ENCODE measurements at places on chromosomes 4 and X.

DNA sequence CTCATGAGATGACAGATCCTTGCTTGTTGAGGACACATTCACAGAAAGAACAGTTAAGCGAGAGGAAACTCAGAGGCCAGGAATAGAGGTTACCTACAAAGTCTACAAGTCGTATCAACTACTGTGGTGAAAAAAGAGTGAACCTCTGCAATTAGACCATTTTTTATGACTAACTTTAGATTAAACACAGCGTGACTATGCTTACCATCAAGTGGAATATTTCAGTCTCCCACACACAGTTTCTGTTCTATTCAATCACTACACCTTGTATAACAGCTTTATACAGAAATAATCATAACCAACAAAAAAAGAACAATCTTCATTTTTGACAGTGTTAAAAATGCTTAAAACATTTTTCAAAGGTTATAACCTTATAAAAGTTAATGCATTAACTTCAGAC lies 46.6 kb downstream of the ADAMTS3 start:
- no peak for DNase-seq

DNA sequence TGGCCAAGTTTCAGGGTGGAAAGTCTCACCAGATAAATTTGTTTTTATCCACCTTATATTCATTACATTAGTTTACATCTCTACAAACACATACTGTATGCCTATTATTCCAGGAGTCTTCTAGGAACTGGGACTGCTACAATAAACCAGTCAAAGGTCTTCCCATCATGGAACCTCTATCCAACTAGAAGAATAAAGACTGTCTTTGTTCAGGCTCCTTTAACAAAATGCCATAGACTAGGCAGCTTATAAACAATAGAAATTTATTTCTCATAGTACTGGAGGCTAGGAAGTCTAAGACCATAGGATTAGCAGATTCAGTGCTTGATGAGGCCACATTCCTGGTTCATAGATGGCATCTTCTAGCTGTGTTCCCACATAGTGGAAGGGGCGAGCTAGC lies 61.6 kb downstream of the PACRGL start:
- DNase-seq = no peak

DNA sequence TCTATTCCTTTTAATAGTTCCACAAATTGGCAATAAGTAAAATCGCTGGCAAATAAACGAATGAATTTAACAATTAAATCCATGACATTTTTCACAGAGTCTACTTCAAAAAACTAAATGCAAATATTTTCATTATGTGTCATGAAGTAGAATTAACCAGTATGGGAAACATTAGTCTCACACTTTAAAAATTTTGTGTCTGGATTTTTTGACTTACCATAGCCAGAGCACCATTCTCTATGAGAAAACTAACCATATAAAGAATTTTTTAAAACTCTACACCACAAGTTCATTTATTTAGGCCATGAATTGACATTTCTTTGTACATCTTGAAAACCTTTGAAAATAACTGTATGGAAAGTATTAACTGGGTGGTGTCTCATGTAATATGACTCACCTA lies 41.2 kb downstream of the PRDM5 start:
- no peak for DNase-seq

DNA sequence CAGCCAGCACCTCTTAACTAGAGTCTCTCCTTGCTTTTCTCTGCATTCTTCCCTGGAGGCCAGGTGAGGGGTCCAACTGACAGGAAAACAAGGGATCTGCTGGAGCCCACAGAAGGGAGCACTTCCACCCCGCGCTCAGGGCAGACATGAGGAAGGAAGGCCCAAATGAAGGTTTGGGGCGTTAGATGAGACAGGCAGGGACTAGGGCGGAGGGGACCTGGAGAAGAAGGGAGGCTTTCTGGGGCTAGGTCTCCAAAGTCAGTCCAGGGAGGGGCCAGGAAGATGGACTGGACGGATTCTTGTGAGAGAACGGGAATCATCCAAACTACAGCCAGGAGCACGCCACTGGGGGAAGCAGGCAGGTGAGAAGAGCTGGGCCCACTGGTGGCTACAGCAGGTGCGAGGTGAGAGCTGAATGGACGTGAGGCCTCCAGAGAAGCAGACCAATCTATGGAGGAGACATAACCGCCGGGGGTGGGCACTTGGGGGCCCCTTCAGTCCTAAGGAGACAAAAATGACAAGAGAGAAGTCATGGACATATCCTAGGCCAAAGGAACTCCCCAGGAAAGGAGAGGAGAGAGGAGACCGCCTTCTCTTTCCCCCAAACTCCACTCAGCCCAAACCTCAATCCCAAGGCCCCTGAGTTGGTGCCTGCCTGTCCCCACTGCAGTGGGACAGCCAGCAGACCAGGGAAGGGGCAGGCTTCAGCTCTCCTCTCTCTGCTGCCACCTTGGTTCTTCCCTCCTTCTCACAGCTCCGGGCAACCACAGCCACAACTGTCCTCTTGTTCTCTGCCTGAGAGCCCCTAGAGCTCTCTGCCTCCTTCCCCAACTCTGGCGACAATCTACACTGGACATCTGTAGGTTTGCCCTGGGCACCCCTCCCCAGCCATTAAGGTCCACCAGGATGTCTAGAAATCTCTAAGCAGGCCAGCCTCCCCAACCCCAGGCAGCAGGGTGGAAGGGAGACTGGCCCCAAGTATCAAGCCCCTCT lies 7.0 kb downstream of the APLN start:
- DNase-seq = no peak

DNA sequence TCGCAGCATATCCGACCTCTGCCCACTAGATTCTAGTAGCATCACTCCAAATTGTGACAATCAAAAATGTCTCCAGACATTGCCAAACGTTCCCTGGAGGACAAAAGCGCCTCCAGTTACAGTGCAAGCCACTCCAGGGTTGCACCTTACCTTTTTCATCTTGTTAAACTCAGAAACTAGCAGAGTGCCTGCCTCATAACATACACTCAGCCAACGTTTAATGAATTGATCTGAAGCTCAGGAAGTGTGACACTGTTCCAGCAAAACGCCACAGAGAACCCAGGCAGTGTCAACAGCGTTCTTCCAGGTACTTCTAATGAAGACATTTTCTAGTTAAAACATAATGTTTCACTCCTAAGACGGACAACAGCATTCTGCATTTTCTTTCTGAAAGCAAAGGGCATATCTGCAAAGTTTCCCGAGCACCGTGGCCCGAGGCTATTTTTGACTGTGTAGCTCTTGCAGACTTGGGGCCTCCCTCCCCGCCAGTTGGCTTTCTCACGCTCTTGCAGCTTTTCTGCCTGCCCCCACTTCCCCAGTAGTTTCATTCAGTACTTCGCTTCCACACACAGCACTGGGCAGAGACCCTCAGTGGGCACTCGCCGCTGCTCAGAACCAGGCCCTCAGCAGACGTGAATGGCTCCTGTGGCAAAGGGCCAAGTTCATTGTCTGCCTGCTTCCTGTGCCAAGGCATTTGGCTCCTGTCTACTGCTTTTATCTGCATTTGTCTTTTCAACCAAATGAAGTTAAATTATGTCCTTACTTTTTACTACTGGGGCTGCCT lies 133.4 kb upstream of the TTC29 start:
- no peak for DNase-seq

DNA sequence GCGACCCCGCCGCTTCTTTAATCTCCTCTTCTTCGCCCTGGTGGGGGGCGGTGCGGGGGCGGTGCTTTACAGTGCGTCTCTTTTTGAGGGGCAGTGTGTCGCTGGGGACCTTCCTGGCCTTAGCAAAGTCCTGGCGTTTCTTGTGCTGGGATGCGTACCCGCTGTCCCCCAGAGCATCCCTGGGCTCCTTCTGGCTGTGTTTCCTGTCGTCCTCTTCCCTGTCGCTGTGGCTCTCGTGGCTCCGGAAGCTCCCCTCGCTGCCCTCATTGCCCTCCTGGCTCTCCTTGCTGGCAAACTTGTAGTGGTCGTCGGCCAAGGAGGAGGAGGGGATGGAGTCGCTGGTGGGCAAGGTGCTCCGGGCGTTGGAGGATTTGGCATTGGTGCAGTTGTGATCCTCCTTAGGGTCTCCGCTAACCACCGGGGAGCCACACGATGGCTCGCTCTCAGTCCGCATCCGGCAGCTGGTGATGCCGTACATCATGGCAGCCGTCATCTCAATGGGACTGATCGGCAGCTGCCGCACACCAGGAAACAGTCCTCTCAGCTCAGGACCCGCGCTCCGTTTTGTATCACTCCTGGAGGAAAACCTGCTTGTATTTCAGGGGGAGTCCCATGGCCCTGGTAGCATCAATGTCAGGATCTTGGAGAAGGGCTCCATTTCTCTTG lies 30.4 kb upstream of the TMSB15A start:
- DNase-seq = no peak

- DNase-seq = no peak
Measured at GRCh38 chrX:133921764-133922389, 63.5 kb downstream of the GPC3 start.

DNA sequence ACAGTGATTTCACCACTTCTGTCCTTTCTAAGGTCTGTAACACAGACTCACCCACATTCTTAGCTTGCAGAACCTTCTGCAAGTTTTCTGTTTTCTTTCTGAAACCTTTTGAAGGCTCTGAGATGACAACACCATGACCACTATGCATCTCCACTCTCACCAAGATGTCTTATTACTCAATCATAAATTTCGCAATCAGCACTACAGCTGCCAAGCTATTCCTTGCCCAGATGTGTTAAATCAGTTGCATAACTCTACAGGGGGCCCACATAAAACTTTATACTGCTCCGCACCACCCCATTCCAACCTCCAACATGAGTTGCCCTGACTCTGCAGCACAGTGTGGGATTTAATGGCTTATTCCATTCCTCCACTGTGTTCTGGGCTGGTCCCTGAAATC lies 229.9 kb downstream of the COL25A1 start:
- DNase-seq = no peak

DNA sequence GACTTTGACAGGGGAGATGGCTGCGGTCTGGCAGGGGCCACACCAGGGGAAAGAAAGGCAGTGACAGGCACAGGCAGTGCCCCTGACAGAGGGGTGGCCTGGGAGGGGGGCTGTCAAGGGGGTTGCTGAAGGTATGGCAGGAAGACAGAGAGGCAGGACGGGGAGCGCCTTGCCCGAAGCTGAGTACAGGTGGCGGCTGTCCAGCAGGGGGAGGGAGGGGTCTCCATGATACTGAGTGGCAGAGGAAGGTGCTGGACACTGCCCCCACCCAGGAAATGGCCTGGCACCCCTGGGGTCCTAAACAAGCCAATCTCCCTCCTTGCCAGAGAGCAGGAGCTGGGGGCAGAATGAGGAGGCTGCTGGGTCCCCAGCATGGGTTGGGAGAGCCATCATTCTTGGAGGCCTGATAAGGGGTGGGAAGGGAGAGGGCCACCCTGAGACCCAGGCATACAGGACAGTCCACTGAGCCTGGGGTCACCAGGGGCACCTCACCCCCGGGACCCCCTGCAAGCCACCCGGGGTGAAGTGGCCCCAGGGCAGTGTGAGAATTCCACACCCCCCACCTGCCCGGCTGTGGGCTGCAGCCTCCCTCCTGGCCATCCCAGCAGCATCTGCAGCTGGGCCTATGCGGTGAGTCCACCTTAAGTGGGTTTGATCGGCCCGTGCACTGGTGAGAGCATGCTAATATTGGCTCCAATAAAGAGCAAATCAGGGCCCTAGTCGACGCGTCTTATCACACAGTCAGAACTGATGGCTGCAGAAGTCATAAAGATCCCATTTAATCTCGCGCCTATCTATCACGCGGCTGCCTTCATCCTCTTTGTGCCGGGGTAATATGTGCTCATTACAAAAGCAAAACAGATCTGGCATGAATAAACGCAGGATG lies 108.5 kb downstream of the FAM53A start:
- no peak for DNase-seq

- no peak for DNase-seq
Measured at GRCh38 chr4:81690871-81691270, 219.2 kb upstream of the RASGEF1B start.

- DNase-seq = no peak
Measured at GRCh38 chr4:155033604-155034003, 174.8 kb upstream of the NPY2R start.

DNA sequence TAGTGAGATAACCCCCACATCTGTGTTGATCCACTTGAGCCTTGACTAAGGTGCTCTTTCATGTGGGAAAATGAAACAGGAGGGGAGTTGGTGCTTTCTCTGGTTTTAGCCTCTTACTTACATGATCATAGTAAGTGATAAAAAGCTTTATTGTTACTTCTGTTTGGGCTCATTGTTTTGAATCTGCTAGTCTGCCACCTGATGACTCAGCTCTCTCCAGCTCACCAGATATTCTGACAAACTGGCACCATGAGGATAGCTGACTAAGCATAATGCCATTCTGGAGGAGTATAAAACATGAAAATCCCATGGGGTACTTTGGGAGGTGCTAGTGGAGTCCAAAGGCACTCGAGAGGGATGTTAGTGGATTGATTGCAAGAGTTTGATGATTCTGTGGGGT lies 824.0 kb downstream of the RAPGEF2 start:
- no peak for DNase-seq

DNA sequence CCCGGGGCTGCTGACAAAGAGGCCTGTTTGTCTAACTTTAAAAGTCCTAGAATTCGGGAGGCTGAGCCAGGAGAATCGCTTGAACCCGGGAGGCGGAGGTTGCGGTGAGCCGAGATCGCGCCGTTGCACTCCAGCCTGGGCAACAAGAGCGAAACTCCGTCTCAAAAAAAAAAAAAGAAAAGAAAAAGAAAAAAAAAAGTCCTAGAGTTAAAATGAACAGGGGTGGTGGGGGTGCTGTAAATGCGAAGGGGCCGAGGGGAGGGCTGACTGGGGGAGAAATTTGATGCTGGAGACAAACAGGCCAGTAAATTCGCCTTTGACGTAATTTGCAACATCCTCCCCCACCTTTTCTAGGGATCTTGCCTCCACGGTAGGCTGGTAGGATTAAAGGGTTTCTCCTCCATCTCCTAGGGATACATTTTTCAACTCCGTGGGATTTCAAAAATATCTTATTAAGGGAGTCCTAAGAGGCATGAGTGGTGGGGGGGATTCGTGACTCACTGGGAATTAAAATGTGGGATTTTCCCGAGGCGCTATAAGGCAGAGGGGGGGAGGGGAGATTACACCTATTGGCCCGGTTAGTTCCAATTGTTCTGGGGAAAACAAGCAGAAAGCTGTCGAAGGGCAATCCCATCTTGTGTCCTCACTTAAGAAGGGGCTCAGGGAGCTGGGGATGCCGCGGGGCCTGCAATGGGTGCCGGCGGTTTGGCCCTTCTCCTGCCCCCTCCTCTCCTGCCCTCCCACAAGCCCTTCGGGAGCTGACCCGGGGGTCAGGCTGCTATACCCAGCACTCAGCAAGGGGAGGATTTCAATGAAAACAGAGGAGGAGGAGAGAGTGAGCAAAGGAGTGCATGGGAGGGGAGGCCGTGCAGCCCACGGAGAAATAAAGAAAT lies 3.0 kb upstream of the BCOR start:
- no peak for DNase-seq
